ENCODE measurements at places on chromosomes 3 and 15.

DNA sequence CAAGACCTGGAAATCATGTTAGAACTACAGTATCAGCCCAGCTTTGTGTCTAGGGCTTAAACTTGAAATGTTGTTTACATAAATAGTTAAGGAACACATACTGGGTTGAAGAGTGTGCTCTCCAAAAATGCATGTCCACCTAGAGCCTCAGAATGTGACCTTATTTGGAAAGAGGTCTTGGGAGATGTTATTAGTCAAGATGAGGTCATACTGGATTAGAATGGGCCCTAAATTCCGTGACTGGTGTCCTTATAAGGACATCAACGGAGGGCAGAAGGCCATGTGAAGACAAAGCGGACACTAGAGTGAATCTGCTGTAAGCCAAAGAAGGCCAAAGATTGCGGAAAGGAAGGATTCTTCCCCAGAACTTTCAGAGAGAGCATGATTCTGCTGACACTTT, 759.2 kb upstream of the CFAP20DC start:
- no peak for DNase-seq

DNA sequence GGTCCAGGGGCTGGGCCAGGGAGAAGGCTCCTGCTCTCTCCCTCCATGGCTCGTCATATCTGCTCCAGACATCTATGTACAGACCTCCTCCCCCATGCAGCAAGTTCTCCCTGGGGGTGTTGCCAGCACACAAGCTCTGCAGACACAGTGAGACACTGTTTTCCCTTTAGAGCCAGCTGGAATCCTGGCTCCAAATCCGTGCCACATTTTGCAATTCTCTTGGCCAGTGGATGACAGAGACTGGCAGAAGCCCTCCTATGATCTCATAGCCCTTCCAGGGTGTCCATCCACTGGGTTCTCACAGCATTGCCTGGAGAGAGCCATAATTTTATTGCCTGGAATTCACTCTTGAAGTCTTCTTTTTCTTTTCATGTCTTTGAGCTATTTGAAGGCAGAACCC, 203.9 kb downstream of the TLE3 start:
- DNase-seq: peak; percentile 87

GRCh38 chr15:37106490-37107001, 6.2 kb upstream of the MEIS2 start:
- DNase-seq: peak; percentile 53

GRCh38 chr3:34237946-34238345, 439.5 kb downstream of the PDCD6IP start:
- no peak for DNase-seq

- DNase-seq: peak; percentile 40
These were observed 96.2 kb upstream of the TRPM1 start for GRCh38 chr15:31197497-31198414.

DNA sequence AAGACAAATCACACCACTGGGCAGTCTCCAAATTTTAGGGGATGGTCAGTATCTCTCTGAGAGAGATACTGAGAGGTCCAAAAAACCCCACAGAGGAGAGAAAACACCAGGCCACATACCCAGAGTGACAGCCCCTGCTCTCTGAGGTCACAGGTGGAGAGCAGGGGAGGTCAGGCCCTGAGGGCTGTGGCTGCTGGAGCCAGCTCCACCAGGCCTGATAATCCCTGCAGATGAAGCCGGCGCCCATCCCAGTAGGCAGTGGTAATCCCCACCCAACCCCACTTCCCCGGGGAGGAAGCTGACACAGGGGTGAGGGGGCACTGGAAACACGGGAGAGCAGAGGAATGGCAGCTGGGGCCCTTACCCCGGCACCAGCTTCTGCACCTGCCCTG, 31.2 kb upstream of the SRP14 start:
- DNase-seq: no peak

GRCh38 chr15:77329202-77329601, 90.7 kb downstream of the PEAK1 start:
- no peak for DNase-seq

DNA sequence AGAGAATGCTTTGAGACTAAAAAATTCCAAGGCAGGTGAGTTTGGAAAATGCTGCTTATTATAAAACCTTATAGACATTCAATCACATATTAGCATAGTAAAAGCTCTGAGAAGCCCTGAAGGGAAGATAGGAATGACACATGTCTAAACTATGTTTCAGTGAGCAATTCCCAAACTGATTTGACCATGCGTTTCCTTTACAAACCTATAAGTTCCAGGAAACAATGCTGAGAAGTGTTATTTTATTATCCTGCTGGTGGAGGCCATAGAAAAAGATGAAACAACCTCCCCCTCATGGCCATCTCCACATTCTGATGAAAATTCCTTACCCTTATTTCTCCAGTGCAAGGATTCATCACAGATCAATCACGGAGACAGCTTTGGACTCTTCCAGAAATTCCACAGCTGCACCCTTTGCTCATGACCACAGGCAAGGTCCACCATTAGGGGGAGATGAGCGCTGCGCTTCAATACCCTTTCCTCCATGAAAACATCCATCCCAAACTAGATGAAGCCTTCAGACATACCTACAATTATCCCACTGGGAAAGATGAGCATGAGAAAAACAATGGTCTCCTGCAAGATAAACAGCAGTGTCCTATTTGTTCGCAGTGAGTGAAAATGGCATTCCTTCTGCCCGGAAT, 372.1 kb downstream of the MAGI1 start:
- no peak for DNase-seq

DNA sequence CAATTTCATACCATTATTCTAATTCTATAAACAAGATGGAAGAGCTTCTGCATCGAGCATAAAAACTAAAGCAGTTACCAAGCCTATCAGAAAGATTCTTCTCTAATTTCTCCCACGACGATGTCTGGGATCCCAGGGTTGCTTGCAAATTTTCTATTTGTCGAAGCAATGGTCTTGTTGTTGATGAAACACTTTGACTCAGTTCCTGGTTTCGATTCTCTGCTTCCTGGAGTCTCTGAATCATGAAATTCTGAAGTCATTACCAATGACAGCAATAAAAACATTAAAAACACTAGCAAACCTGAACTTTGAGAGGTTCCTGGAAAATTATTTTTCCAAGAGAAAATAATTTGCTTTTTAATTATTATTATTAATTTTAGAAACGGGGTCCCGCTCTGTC, 18.7 kb downstream of the TMF1 start:
- DNase-seq: no peak

DNA sequence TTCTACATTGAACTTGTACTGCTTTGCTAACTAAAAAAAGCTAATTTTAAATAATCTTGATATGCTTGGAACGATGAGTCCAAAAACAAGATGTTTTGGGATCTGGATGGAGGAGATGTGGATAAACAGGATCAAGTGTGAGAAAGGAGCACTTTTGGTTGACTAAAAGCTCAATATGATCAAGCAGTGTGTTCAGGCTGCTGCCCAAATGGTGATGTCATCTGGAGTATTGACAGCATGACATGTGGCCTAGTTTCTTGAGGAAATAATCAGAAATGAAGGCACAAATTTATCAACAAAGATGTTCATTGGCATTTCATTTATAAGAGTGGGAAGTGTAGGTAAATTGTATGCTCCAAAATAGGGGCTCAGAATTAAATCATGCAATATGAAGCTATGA, 161.2 kb downstream of the SOX2 start:
- DNase-seq: peak; percentile 52

- no peak for DNase-seq
These were observed 60.2 kb downstream of the SCN5A start for GRCh38 chr3:38588995-38589937.

- no peak for DNase-seq
These were observed 68.1 kb upstream of the TLE3 start for GRCh38 chr15:70165716-70166284.

GRCh38 chr3:35992041-35992440, 352.7 kb downstream of the ARPP21 start:
- no peak for DNase-seq

GRCh38 chr3:40615110-40615915, 90.6 kb downstream of the ZNF621 start:
- peak; percentile 15 for DNase-seq

- peak; percentile 83 for DNase-seq
These were observed 23.2 kb downstream of the RPLP1 start for GRCh38 chr15:69475769-69476358.

DNA sequence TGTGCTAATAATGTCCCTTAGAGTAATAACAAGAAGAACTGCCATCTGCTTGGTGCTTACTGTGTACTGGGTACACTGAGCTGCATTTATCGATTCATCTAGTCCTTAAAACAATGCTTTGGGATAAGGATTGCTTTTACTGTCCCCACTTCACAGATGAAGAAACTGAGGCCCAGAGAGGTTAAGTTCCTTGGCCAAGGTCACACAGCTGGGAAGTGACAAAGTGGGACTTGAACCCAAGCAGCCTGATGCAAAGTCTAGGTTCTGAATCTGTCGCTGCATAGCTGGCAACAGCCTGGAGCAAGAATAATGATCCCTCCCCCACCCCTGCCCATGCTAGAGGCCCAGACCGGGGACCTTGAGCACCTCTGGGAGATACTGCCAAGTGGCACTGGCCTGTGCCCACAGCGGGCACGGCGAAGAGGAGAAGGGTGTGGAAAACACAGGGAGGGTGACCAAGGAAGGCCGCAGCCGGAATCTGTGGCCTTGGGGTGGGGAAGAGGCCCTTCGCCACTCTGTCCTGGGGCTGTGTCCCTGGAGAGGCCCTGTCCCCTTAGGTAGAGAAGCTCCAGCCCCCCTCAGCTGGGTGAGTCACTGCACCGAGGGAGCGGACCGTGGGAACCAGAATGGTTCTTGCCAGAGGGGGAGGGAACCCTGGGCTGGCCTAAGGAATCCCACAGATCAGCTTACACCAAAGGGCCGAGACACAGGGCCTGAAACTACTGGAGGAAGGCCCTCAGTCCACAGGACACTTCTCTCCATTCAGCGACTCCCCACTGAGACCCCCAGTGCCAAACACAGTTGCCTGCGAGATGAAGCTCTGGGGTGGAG, 3.5 kb downstream of the PLXND1 start:
- DNase-seq: no peak

DNA sequence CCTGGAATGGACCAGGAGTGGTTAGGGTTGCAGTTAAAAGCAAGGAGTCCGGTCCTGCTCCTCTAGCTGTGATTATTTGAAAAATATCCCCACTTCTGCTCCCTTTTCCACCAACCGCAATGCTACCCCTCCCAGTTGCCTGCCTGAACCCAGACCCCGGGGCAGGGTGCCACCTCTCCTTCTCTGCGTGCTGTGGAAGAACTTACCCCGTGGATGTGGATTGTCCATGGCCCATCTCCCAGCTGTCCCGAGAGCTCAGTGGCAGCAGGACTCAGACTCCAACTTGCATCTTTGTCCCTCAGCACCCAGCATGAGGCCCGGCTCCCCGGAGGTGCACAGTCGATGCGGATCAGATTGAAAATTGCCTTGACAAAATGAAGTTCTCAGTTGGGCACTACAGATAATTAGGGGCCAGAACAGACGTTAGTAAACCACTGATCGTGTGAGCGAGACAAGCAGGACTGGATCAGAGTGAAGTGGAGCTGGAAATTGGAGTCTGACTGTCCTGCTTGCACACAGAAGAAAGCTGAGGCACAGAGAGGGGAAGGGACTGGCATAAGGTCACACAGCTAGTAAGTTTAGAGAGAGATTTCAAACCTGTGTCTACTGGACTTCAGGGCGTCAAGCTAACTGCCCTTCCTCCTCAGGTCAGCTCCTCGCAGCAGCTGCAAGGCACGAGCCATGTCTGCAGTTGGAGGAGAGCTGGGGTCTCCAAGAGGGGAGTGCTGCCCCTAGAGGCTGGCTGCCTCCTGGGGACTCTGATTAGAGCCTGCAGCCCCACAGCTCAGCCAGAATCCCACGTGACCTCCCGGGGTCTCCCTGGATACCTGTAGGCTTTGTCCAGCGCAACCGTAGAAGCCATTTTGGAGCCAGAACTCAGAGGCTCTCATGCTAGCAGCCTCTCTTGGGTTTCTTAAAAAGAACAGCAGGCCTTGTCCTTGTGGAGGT, 14.7 kb downstream of the SLC6A1 start:
- no peak for DNase-seq

GRCh38 chr3:132625613-132626012, 28.5 kb downstream of the ACKR4 start:
- no peak for DNase-seq

DNA sequence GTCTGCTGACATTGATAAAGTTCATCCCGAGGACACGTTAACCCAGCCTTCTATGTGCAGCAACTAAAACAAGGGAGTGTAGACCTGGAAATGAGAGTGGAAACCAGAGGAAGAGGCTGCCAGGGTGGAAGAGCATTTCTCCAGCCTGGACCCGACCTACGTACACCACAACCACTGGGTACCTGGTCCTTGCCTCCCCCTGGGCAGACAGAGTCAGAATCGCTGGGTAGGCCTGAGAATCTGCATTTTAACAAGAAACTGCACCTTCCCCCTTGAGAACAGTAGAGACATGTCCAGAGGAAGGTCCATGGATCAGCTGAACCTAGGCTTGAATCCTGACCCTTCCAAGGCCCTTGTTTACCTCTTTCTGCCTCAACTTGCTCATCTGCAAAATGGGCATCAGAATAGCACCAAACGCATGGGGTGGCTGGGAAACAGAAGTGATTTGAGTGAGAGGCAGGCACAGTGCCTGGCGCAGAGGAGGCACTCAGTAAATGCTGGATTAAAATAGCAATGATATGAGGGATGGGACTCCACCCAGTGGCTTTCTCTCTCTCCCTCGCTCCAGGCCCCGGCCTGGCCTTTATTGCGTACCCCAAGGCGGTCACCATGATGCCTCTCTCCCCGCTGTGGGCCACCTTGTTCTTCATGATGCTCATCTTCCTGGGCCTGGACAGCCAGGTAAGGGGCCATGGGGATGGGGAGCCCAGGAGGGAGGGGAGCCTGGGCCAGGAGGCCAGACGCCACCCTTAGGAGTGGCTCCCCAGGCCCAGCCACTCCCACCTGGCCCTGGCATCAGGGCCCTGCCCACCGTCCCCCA, 66.9 kb upstream of the SLC6A1 start:
- DNase-seq: no peak

DNA sequence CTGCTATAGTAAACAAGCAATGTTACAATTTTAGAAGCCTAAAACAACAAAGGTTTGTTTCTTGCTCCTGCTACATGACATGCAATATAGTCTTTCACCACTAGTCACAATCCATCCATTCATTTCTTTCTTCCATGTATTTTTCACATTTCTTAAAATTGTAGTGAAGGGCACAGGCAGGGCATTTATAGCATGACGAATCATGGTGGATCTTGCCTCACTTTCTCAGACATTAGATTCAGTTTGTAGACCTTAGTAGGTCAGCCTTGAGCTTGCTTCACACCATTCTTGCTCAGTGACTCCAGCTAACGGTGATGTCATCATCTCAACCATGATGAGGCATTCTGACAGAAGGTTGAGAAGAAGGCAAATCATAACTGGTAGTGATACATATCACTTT, 546.8 kb downstream of the TBL1XR1 start:
- DNase-seq: no peak

GRCh38 chr15:58556541-58556940, 124.8 kb downstream of the LIPC start:
- DNase-seq: no peak

- no peak for DNase-seq
These were observed 467.3 kb downstream of the CADM2 start for GRCh38 chr3:85426121-85426520.

DNA sequence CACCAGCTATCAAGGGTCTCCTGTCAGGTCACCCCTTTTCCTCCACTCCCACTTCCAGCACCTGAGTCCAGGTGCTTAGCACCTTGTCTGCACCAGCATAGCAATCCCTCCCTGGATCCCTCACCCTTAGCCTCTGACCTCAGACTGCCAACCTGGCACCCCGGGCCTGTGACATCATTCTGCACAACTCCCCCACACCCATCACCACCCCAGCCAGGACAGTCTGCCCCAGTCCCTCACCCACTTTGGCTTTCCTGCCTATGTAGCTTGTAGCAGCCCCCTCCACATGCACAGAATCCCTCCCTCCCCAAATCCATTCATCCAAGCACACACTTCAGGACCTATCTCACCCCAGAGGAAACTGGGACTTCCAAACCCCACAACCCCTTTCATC, 819 bp upstream of the PLXNB1 start:
- DNase-seq: no peak

All from Ammon's horn (tissue), 1 donor.